Stimulated activated CD8-positive, alpha-beta memory T cell treated with anti-CD3 and anti-CD28 coated beads, Interleukin-2, amount 100 ng/mL, for 48 hours (primary cell): ENCODE measurements at places on chromosomes 7 and 10.
A peak's percentile ranks its signal among the peaks of the same experiment; 100 is the strongest.

GRCh38 chr7:27374958-27375841, 132.6 kb downstream of the EVX1 start:
- no peak for DNase-seq

DNA sequence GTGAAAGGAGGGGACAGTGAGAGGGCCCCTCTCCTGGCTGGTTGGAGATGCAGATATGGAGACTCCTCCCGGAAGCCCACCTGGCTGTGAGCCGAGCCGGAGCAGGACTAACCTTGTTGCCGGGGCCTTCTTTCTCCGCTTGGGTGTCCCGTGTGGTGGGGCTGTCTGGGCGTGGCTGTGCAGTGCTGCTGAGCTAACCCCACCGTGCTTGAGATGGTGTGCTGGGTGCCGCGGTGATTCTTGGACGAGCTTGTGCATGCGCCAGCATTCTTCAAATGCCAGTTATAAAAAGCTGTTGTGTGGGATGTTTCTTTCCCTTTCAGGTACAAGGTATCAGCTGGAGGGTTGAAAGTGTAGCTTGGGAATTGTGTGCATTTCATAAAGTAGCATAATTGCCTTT, 48.8 kb downstream of the DAGLB start:
- no peak for DNase-seq

DNA sequence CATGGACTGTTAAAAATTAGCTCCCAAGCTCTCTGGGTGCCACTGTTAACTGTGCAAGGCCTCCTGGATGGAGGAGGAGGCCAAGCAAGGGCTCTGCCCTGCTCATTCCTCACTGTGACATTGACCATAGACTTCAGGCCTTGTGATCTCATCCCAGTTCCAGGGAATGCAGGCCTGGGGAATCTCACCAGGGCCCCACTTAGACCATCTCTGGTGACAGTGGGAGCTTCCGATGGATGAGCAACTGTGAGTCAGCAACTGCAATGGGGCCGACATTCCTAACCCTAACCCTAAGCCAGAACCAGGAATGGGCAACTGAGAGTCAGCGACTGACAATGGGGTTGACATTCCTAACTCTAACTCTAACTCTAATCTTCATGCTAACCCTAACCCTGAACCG, 50.4 kb upstream of the MSMB start:
- no peak for DNase-seq

DNA sequence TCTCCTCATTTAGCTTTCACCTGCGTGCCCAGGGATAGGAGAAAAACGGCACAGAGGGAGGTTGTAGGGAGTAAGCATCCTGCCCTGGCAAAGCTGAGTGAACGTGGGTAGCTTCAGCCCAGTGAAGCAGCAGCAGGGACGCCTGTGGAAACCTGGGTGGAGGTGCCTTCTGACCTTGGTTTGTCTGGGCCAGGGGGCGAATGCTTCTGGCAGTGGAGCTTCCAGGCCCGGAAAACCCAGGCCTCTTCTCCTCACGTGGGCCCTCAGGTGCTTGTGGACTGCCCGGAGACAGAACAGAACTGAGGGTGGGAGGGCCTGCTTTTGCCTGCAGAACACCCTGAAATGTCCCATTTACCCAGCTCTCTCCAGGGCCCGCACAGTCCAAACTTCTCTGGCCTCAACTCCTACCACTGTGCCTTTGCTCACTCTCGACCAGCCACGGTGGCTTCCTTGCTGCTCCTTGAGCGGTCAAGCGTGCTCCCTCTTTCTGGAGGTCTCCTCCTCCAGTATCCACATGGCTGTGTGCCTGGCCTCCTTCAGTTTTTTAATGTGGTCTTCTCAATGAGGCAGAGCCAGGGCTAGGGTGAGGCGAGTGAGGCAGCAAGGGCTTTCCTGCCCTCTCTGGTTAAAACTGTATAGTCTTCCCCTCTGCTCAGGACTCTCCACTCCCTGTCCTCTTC, 62.4 kb downstream of the TMEM209 start:
- no peak for DNase-seq

DNA sequence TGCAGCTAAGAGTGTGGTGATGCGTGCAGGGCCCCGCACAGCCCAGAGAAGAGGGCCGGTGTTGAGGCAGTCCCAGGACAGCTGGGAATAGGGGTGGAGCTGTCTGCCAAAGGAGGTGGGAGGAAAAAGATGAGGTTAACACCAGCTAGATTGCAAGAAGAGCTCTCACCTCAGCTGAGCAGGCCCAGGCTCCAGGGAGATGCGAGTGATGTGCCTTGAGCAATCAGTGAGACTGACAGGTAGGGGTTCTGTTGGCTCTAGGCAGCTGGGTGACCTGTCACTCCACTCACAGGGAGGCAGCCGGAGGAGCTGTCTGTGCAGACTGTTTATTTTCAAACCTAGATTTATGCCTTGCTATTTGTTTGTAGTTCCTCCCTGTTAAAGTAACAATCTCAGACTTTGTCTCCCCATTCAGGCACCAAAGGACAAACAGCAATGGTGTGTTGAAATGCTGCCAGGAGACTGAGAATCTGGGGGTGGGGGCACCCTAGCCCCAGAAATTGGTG, 205.1 kb upstream of the CXCL12 start:
- no peak for DNase-seq

GRCh38 chr7:131338173-131338572, 10.5 kb downstream of the MKLN1 start:
- DNase-seq, result no peak

DNA sequence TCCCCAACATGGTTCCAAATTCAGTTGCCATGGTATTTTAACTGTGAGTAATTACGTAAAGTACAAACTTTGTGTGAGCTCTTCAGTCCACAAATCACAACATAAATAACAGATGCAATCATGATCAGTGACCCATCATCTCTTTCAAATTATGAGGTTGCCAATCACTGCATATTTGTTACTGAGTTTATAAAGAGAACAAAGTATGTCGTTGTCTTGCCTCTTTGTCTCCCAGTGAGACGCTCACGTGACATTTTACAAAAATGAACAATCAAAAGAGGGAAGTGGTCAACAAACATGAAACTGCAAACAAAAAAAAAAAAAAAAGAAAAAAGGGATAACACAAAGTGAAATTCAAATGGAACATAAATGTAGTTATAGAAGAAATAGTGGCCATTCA, 122.7 kb upstream of the PDSS1 start:
- DNase-seq, result no peak

DNA sequence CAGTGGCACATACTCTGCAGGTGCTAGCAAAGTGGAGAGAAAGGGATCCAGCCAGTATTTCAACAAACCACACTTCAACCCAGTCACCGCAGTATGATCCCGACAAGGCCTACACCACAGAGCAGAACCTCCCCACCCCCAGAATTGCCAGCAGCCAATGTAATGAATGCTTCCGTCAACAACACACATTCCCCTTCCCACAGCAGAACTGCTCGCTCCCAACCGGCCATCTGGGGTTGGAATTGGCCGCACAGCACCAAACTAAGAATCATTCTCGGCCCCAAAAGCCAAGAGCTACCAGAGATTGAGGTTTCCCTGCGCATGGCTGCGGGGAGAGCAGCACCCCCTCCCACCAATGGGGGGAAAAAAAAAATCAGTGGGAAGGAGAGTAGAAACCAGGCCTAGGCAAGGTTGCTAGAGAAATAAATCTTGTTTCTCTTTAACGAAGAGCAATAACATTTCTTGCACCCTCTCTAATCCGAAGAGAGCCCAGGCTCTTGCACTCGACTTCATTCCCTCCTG, 1.1 kb downstream of the WASL start:
- peak; percentile 13 for DNase-seq

- DNase-seq, result no peak
Observed at GRCh38 chr7:79381921-79382320, 71.5 kb downstream of the MAGI2 start.

GRCh38 chr10:96642973-96643372, 56.2 kb upstream of the TM9SF3 start:
- DNase-seq, result peak; percentile 75

GRCh38 chr10:89414146-89414878, at the start of gene IFIT5:
Gene IFIT5, plus strand, starts transcription at chr10:89414568. Its CDS starts 231 bp downstream, at chr10:89414799.
- DNase-seq, result peak; percentile 34

- no peak for DNase-seq
Observed at GRCh38 chr10:79249186-79250121, 97.8 kb upstream of the PPIF start.

- DNase-seq, result no peak
Observed at GRCh38 chr7:600149-601035, 80.7 kb upstream of the PDGFA start.

DNA sequence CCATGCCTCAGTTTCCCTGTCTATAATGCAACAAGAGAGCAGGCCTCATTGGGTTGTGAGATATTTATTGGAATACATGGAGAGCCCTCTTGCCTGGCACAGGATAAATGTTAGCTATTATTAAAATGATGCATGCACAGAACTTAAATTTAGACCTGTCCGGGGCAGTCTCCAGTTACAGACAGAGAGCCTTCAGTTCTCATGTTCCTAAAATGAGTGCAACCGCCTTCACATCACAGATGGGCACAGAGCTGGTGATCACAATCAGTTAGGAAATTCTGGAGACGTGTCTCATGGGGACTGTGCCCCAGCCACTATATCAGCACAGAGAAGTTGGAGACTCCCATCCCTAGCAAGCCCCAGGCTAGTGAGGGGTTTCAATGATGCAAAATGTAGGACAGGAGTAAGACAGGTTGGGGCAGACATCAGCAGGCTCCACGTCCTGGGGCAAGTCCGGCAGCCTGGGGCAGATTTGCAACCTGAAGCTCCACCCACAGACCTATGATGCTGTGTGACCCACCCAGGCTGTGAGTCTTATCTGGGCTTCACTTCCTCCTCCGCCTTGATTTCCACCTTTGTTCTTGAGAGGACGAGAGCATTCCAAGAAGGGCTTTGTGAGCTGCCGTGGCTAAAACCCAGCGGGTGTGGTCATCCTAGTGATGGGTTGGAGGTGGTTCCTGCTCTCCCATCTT, 49.4 kb downstream of the CXCL12 start:
- DNase-seq, result no peak

GRCh38 chr10:113613427-113613826, 50.4 kb downstream of the NRAP start:
- no peak for DNase-seq

DNA sequence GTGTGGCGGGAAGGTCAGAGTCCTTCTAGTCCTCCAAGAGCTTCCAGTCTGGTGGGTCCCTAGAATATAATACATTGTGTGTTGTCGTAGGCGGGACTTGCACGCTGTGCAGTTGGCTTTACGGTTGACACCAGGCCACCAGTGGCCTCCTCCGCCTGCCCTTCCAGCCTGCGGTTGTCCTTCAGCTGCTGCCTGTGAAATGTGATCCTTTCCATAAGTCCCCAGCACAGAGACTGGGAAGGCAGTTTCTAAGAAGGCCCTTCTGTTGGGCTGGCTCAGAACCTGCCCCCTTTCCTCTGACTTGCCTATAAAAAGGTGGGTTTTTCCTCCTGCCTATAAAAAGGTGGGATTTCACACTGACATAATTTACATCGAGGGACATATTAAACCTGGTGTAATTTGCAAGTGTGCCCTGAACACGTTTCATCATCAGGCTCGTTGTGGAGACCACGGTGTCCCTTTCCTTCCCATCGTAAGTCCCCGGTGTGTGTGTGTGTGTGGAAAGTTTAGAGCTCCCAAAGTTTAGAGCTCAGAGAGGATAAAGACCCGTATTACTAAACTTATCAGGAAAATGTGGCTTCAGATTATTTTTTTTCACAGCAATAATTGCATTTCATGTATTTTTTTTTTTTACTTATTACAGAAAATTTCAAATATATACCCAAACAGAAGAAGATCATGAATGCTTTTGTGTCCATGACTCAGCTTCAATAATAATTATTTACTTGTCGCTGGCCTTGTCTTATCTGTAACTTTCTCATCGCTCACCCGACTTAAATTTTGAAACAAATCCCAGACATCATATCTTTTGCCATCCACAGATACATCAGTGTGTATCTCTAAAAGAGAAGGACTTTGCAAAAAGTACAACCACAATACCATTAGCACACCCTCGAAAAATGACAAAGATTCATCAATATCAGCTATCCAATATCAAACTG, 45.1 kb downstream of the CUX1 start:
- DNase-seq, result no peak

DNA sequence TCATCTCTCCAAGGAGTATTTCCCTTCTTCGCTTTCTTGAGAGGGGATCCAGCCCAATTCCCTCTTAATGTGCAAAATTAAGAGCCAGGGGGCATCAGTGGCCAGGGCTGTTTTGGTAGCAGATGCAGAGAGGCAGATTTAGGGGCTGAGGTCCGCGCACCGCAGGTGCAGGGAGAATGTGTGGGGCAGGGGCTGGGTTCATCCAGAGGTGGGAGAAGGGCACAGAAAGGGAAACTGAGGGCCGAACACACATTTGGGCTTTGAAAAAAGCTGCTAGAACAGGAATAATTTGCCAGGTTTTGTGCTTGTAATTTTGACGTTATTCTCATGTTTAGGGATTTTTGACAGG, 6.5 kb upstream of the SHH start:
- DNase-seq, result no peak

DNA sequence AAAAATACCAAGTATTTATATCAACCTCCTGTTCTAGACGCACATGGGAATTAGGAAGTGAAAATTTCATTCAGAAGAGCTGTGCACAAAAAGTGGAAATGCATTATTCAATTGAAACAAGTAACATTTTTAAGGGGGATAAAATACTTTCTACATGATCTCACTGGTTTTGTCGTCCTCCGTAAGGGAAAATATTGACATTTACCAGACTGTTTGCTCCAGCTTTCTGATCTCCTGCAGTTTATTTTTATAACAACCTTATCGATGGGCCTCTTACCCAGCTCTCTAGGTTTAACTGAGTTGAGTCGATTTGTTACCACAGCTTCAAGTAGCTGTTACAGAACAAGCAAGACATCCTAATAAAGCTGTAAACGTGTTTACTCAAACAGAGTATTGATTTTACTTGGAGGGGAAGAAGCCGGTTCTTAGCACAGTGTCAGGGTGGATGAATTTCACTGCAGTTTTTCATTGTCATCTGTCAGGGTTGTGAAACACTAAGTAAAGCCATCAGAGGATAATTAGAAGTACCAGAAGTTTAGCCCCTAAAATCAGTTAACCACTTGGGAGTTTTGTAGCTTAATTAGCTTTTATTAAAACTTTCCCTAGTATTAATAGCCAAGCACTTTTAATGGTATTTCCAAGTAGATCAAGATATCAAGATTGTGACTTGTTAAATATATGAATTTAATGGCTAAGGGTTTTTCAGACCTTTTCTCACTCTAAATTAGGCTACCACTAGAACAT, 142.6 kb upstream of the KAT6B start:
- no peak for DNase-seq

GRCh38 chr10:102003541-102003940, 52.4 kb downstream of the ARMH3 start:
- no peak for DNase-seq

- no peak for DNase-seq
Observed at GRCh38 chr7:4841007-4841784, 20.6 kb downstream of the PAPOLB start.

- DNase-seq, result no peak
Observed at GRCh38 chr10:24814568-24815313, 91.1 kb upstream of the ARHGAP21 start.

GRCh38 chr10:99610221-99610620, 10.0 kb downstream of the SLC25A28 start:
- DNase-seq, result no peak
